ENCODE measurements at places on chromosomes 6 and 20. TPM values are rescaled to one million over a fixed set of nuclear protein-coding genes. Genes with fewer than 3 reads are reported as not detected.

ZSCAN31 gene
- total RNA-seq: 0.78 TPM

GRCh38 chr20:32497589-32498224, 87.4 kb downstream of the NOL4L start:
- DNase-seq: no peak

DNA sequence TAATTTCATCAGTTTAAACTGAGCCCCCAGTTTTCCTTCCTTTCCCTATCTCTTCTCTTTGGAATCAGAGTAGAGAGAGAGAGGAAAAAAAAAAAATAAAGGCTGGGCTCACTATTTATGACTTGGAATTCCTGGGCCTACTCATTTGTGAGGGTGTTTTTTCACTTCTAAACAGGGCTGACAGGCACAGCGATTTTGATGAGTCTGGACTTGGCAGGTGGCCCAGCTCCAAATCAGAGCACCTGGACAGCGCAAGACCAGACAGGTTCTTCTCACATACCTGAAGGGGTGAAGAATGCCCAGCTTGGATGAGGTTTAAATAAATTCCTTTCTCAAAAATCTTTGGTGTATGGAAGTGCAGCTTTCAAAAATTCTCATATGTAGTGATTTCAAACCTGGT, 122.2 kb downstream of the KIF13A start:
- no peak for DNase-seq

DNA sequence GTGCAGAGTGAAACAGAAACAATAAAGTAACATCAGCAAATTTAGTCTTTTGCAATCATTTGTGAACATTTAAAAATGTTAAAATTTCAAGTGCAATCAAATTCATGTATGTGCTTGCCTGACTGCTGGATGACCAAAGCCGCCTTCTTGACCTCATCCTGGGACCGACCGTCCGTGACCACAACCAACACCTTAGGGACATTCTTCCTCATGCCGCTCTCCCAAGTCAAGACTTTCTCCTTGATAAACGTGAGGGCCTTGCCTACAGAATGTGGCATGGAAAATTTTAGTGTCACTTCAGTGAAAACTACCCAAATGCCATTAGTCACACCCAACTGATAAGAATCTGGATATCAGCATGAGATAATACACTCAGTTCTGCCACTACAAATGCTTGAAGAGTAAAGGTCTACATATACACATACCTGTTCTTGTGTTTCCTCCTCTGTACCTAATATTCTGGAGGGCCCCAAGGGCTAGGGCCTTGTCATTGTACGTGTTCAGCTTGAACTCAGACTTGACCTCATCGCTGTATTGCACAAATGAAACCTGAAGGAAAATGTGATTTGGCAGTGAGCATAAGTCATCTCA, 86.8 kb downstream of the COL12A1 start:
- DNase-seq: no peak

GRCh38 chr20:44014807-44015732, 100.4 kb downstream of the TOX2 start:
- DNase-seq: no peak

DNA sequence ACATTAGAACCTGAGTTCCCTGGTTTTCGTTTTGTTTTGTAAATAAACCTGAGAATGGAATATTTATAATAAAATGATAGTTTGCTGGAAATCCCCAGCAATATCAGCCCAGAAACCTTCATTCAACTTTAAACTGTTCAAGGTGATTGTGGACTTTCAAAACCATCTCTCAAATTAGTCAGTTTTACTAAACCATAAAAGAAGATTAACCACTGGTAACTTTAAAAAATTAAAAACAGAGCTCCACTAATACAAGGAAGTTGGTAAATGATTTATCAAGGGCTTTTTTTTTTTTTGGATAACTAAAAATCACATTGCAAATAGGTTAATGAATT, 10.0 kb downstream of the MBOAT1 start:
- no peak for DNase-seq

Data from activated CD8-positive, alpha-beta T cell treated with anti-CD3 and anti-CD28 coated beads, Interleukin-2, amount 10 ng/mL, durations not matched to agents 7 days and 5 days (primary cell).